IPS DF 19.7 (cell line): ENCODE measurements at places on chromosomes 5 and 9.

DNA sequence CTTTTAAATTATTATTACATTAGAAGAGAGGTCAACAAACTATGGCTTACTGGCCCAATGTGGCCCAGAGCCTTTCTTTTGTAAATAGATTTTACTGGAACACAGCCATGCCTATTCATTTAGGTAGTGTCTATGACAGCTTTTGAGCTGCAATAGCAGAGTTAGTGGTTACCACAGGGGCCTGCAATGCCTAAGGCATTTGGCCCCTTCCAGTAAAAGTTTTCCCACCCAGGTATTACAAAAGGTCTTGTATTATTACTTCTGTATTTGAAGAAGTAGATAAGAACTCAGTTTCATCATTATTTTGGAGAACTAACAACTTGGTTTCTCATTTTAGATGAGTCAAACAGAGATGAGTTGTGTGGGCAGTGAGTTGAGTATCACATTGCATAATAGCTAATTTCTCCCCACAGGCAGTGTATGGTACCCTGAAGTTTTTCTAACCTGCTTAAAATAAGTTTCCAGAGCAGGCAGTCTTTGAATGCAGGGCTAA lies 9.5 kb downstream of the MTRR start:
- no peak for DNase-seq

- no peak for DNase-seq
These were observed 29.2 kb downstream of the MLLT3 start for GRCh38 chr9:20593105-20593504.

DNA sequence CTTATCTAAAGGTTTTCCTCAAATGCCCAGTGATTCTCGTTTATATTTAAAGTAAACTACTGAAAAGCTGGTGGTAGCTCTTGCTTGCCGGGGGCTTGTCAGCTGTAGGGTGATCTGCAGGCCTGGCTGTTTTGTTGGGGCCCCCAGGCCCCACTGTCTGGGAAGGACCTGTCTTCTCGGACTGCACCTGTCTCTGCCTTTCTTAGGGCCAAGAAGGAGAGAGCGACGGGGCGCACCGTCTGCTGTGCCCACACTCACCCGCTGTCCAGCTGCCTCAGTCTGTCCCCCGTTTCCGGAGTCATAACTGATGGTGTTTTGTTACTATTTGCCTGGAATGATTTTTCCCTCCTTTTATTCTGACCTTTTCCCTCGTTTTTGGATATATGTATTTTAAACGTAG lies 94.1 kb upstream of the CACNA1B start:
- no peak for DNase-seq

DNA sequence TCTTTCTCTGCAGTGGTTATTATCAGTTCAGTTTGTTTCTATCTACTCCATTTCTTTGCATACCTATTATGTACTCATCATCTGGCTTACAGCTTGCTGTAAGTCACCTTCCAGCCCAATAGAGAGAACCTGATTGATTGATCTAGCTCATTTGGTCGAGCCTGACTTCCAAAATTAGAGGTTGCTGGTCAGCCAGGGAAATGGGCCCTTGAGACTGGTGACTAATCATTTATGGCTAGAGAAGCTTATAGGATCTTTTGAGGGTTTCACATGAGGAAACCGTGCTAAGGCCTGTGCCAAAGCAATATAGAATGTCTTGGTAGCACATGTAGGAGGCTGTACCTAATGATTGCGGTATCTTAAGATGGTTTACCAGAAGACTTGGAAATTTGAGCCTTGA lies 5.8 kb downstream of the SREK1 start:
- no peak for DNase-seq

GRCh38 chr9:94903961-94904421 lies 177.5 kb downstream of the AOPEP start:
- no peak for DNase-seq

DNA sequence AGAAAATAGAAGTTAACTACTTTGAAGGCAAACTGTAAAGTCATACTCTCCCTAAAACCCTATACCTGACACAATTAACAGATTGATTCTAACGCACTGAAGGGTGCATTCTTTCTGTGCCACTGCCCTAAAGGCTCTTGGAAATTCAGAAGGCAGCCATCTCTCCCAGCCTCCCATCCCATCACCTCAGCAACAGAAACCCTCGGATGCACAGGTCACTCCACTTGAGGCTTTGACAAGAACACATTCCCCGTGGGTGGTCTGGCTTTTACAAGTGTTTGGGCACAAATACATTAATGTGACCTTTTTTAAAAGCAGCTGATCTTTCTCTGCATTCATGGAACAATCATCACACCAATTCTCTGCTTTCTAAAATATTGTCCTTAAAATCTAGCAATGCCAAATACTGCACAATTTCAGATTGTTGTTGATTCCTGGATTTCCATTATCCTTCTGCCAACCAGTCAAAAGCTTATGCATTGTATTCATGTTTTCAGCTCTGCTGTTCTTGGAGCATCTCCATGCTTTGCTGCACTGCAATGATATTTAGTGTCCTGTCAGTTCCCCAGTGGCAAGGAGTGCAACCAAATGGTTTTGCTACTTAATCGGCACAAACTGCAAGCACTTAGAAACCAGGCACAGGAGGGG lies 175.6 kb downstream of the TMEM161B start:
- DNase-seq = no peak

- no peak for DNase-seq
These were observed 80.0 kb upstream of the NTRK2 start for GRCh38 chr9:84589542-84589941.

GRCh38 chr5:65886387-65886786 lies 40.0 kb upstream of the ERBIN start:
- DNase-seq = no peak

GRCh38 chr9:107847978-107848964 lies 358.7 kb upstream of the KLF4 start:
- DNase-seq = no peak

DNA sequence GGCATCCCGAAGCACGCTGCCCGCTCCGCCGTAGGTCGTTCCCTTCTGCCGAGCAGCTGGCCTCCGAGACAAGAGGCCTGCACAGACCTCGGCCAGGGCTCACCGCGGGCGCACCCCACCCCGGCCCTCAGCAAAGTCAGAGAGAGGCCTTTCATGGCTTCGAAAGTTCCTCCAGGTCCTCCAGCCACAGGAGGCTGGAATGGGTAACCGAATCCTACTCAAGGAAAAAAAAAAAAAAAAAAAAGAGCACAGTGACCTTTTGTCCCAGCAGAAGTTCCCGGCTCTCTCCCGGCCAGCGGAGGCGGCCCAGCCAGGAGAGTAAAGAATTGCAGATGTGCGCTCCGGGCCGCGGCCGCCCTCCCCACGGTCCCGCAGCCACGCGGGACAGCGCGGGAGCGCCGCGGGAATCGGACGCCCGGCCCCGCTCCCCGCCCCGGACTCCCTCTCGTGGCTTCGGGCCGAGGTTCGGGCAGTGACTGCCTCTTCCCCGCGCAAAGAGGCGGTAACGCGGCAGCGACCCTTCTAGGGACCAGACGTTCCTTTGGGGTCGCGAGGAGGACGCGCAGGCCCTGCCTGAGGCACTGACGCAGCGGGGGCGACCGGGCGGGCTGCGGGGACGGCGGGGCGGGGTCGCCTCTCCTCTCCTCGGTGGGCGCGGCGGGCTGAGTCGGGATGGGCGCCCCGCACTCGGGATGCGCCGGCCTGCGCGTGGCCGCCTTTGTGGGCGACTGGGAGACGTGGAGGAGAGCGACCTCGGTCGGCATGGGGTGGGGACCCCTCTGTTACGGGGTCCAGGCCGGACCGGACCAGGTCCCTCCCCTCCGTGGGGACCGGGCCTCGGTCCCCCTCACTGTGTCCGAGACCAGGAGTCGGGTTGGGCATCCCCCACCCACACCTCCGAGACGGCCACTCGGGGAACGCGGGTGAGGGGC lies 754 bp downstream of the GFPT2 start:
- DNase-seq = no peak

DNA sequence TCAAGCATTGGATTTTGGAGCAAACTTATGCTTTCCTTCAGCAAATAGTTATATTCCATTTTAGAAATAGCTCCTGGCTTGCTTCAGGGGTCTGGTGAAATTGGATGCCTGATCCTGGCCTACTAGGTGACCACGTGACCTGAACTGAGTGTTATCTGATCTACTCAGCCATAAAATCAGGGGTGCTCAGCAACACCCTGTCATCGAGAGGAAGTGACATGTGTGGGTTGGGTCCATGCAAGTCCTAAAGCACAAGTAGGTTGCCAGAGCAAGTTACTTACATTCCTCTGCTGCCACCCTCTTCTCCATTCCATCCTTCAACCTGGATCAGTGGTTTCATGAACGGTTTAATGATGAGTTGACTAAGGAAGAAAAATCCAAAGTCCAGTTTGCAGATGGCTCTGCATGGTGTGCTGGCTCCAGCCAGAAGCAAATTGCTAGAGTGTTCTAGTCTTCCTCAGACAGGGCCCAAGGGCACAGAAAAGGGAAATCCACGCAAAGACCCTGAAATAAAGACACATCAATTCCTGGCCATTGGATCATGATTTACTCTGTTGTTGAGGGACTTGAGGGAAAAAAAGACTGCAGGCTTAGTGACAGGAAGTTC lies 2.8 kb upstream of the FAM193B start:
- DNase-seq = peak; percentile 25

DNA sequence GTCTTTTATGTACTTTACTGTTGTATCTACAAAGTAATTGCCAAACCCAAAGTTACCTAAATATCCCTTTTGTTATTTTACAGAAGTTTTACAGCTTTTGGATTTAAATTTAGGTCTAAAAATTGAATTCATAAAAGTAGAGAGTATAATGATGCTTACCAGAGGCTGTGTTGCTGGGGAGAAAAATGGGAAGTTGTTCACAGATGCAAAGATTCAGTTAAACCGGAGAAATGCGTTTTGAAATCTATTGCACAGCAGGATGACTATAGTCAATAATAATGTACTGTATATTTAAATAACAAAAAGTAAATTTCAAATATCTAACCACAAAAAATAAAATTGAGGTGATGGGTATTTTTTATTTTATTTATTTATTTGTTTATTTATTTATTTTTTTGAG lies 2.6 kb upstream of the ANKRD18A start:
- no peak for DNase-seq

GRCh38 chr5:120504057-120504456 lies 40.0 kb downstream of the PRR16 start:
- DNase-seq = no peak

DNA sequence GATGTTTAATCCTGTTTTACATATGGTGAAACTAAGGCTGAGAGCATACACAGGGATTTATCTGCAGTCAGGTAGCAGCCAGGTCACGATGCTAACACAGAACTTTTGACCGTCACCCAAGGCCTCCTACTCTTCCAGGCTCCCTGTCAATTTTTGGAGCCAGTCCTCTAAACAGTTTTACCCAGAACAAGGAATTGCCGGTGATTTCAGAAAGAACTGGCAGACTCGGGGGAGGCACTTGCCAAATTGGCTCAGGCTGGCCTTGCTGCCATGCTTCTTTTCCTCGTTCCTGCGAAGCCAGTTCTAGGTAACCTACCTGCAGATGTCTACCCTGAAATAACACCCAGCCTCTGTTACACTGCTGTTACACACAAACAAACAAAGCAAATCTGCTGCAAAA lies 21.2 kb downstream of the GRIA1 start:
- DNase-seq = no peak

DNA sequence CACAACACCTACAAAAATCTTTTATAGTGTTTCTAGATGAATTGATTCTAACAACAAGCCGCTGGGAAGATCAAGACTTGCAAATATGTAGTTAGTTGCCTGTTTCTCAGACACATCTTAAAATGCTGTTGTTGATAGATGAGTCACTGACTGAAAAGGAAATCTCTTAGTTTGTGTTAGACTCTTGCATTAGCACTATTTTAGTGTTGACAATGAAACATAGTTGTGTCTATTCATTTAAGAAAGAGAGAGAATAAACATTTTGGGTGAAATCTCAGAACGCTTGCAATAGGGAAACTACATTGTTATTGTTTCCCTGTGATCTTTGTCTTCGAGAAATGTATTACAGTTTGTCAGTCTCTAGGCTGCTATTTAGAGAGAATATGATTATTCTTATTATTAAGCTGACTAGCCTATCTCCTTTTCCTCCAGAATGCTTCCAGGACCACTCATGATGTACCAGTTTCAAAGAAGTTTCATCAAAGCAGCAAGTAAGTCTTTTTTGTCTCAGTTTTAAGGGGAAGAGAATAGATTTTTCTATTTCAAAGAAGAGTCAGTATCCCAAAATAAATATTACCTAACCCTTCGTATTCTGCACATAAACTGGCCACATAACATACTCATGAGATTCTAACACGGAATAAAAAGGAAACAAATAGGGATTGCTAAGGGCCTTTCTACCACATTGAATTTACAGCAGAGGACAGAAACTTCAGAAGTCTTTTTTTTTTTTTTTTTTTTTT lies 285.6 kb downstream of the ARHGAP26 start:
- no peak for DNase-seq

DNA sequence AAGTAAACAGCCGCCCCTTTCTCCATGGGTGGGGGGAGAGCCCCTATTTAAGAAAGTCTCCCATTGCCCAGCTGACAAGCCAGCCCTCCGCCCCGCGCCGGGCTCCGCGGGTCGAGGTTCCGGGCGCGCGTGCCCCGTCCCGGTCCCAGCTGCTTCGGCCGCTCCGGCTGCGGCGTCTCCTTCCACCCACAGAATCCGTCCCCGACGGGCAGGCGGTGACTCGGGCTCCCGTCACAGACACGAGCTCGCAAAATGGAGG lies 223 bp downstream of the NR3C1 start:
- no peak for DNase-seq

- no peak for DNase-seq
These were observed 10.5 kb downstream of the NR2F1-AS1 start for GRCh38 chr5:93570294-93571113.

- no peak for DNase-seq
These were observed 671.0 kb downstream of the DMRTA1 start for GRCh38 chr9:23117616-23118015.

GRCh38 chr5:150490754-150491153 lies 17.2 kb upstream of the NDST1 start:
- no peak for DNase-seq

DNA sequence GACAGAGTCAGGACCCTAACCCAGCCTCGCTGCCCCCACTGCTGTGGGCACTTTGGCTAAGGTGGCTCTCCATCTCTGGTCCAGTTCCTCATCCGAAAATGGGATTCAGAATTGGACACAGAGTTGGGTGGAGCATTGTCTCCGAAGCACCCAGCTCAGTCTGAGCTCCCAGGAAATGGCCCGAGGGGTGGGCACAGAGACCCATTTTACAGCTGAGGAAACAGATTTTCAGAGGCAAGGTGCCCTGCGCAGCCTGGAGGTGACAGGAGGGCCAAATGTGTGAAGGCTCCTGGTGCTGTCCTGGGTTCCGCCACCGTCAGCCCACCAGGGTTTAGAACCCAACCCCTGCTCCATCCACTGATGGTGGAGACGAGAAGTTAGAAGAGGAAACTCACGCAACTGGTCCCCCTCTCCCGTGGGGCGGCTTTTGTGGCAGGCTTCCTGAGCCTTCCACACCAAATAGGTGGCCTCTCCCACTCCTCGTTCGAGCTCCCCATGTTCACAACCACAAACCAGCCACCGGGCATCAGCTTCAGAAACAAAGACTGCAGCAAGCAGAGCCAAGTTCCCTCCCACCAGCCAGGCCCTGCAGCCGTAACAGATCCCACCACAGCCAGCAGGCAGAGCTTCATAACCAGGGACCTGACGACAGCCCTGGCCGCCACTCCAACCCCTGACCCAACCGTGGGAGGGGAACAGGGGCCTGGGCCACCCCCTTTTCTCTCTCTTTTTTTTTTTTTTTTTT lies 90.9 kb upstream of the LMX1B start:
- no peak for DNase-seq
